ENCODE measurements at places on chromosomes 6 and 20.

- H3K27me3 ChIP-seq, result no peaks in the 10 kb centered on the region
- H3K4me3 ChIP-seq, result no peak overlapping the region
- H3K36me3 ChIP-seq, result no peaks in the 10 kb centered on the region
- no peak for DNase-seq
Observed at GRCh38 chr6:34717466-34717865, 20.9 kb upstream of the ILRUN start.

GRCh38 chr20:2695206-2695983 is 2.8 kb downstream of the EBF4 start:
- peaks cover 67% of the 10 kb centered on the region for H3K27me3 ChIP-seq
- no peak for DNase-seq
- H3K4me3 ChIP-seq, result no peak overlapping the region
- H3K4me1 ChIP-seq, result peaks cover 27% of the 10 kb centered on the region
- H3K27ac ChIP-seq, result no peak overlapping the region
- no peaks in the 10 kb centered on the region for H3K36me3 ChIP-seq

DNA sequence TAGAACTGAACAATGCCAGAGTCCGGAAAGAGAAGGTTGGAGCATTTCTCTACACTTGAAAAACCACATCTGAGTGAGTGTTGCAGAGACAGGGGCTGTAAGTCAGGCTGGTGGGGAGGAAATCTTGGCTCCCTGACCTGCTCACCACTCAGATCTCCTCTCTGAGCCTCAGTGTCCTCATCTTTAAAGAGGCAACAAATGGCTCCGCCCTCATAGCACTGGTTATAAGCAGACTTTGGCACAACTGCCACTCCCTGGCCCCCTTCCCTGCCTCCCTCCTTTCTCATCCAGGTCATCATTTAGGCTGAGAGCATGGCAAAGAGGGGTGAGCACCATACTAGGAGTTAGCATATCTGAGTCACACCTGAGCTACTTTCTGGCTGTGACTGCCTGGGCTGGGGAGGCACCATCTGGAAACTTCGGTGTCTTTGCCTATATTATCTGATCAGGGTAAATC is 10.6 kb downstream of the SIRPG start:
- H3K36me3 ChIP-seq, result no peaks in the 10 kb centered on the region
- no peaks in the 10 kb centered on the region for H3K4me1 ChIP-seq
- no peak overlapping the region for H3K4me3 ChIP-seq
- DNase-seq, result no peak

DNA sequence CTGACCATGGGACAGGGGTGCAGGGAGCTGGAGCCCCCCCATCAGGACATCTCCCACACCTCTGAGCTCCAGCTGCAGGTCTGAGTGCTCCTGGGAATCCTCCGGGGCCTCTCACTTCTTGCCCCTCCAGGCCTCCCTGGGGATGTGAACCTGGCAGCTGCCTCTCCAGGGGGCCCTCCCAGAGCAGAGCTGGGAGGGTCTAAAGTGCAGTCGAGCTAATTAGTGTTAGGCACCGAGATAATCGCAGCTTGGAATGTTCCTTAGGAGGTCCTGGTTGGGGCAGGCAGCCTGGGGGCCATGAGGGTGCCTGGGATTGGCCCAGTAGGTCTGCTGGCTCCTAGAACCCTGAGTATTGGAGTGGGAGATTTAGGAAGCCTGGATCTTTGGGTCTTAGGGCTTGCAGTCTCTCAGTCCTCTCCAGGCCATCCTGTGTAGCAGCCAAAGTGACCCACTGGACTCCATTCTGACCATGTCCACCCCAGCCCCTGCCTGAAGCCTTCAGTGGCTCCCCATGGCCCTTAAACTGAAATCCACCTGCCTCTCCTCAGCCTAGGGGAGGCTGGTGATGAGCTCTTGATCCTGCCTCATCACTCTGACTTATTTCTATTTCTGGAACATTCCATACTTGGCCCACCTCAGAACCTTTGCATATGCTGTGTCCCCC is 26.0 kb downstream of the CEBPB start:
- H3K4me1 ChIP-seq, result peaks cover 19% of the 10 kb centered on the region
- H3K27me3 ChIP-seq, result peaks cover 3% of the 10 kb centered on the region
- H3K4me3 ChIP-seq, result no peak overlapping the region
- DNase-seq, result no peak

- no peaks in the 10 kb centered on the region for H3K27me3 ChIP-seq
- H3K36me3 ChIP-seq, result no peaks in the 10 kb centered on the region
- no peaks in the 10 kb centered on the region for H3K4me1 ChIP-seq
Observed at GRCh38 chr6:142602972-142603371, 301.2 kb downstream of the ADGRG6 start.

- H3K27ac ChIP-seq, result no peak overlapping the region
- no peaks in the 10 kb centered on the region for H3K27me3 ChIP-seq
- no peaks in the 10 kb centered on the region for H3K36me3 ChIP-seq
- no peaks in the 10 kb centered on the region for H3K4me1 ChIP-seq
Observed at GRCh38 chr6:110270165-110270564, 88.0 kb downstream of the METTL24 start.

GRCh38 chr20:31823360-31824124 is 4.4 kb downstream of the MYLK2 start:
- DNase-seq, result no peak
- no peaks in the 10 kb centered on the region for H3K36me3 ChIP-seq
- no peaks in the 10 kb centered on the region for H3K27me3 ChIP-seq
- peaks cover 7% of the 10 kb centered on the region for H3K4me1 ChIP-seq
- no peak overlapping the region for H3K4me3 ChIP-seq
- H3K27ac ChIP-seq, result no peak overlapping the region

DNA sequence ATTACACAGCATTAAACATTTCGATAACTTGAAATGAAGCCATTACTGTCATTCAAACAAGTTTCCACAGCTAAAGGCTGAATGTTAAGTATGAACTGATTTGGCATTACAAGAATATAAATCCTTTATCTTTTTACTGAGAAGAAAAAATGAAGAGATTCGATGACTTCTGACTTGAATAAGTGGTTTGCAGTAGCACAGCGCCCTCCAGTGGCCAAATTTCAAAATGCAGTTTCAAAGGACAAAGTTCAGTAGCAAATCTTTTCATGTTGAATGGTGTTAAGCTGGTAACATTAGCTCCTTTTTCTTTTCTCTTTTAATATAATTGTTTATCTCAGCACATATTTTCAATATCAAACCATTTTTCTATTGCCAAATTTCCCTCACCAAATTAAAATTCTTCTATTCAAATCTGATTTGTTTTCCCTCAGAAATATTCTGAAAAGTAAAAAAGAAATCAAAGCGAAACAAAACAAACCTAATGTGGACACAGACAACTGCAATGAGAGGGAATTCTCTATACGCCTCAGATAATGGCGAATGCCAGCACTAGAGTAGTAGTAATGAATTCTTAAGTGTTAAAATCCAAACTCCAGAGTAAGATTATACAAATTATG is 145.7 kb downstream of the BTBD9 start:
- H3K27ac ChIP-seq, result no peak overlapping the region
- no peak overlapping the region for H3K4me3 ChIP-seq

DNA sequence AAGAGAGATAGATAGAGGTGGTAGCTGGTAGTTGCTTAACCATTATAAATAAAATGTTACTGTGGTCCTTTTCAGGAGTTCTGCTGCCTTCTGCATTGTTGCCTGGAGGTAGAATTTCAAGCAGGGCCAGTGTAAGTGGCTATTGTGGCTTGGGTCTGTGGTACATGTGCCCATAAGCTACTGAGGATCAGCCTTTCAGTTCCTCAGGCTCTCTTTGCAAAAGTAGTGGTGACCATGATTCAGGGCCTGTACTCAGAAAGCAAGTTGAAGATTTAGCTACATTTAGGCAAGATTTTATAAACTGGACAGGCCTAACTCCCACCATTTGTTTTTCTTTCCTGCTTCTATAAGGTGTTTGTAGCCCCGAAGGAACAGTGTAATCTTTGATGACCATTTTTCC is 199.0 kb downstream of the PDE7B start:
- H3K27ac ChIP-seq, result peak overlapping the region; percentile 67
- H3K4me3 ChIP-seq, result no peak overlapping the region
- no peak for DNase-seq
- H3K27me3 ChIP-seq, result no peaks in the 10 kb centered on the region

DNA sequence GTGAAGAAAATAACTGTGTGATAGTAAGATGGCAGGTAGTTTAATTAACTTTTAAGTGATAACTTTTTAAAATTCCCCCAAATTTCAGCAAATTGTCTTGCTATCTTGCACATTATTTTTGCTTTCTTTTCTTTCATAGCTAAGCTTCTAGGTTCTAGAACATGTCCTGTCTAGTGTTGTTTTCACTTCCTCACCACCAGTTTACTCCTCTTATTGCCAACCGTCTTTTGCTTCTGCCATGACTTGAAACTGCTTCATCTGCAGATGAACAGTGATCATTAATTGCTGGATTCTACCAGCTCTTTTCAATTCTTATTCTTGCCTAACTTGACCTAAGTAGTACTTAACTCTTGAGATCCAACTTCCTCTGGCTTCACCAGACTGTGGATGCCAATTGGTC is 137.8 kb downstream of the CENPW start:
- no peaks in the 10 kb centered on the region for H3K36me3 ChIP-seq
- no peaks in the 10 kb centered on the region for H3K4me1 ChIP-seq

DNA sequence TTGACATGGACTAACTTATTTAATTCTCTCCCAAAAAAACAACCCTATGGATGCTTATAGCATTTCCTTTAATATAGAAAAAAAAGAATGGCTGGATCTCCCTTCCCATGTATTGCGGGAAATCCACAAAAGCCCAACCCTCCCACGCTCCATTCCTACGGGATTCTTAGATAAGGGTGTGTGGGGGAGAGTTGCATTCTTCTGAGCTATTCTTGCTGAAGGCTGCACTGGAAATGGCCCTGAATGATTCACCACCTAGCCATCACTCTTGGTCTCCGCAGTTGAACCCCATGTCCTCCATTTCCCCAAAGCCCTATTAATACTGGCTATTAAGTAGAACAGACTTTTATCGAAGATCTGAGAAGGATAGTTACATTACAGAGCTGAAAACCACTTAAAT is 41.9 kb upstream of the ADGRF5 start:
- H3K27ac ChIP-seq, result no peak overlapping the region
- no peaks in the 10 kb centered on the region for H3K4me1 ChIP-seq
- no peak for DNase-seq

GRCh38 chr6:30321692-30322388 is 4.9 kb upstream of the TRIM39 start:
- no peak overlapping the region for H3K27ac ChIP-seq
- H3K27me3 ChIP-seq, result no peaks in the 10 kb centered on the region
- DNase-seq, result no peak
- H3K4me3 ChIP-seq, result no peak overlapping the region
- no peaks in the 10 kb centered on the region for H3K36me3 ChIP-seq
- peaks cover 10% of the 10 kb centered on the region for H3K4me1 ChIP-seq

DNA sequence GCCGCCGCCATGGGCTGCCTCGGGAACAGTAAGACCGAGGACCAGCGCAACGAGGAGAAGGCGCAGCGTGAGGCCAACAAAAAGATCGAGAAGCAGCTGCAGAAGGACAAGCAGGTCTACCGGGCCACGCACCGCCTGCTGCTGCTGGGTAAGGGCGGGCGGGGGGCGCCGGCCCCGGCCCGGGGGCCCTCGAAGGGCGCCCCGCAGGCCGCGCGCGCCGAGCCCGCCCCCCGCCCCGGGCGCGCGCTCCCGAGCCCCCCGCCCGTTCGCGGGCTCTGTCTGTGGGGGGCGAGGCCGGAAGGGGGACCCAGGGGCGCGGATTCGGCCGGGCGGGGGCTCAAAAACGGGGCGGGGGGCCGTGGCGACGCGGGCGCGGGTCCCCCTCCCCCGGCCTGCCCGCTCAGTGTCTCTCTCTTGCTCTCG is 39.2 kb downstream of the GNAS start:
- no peaks in the 10 kb centered on the region for H3K27me3 ChIP-seq
- H3K36me3 ChIP-seq, result peaks cover 4% of the 10 kb centered on the region
- DNase-seq, result no peak

DNA sequence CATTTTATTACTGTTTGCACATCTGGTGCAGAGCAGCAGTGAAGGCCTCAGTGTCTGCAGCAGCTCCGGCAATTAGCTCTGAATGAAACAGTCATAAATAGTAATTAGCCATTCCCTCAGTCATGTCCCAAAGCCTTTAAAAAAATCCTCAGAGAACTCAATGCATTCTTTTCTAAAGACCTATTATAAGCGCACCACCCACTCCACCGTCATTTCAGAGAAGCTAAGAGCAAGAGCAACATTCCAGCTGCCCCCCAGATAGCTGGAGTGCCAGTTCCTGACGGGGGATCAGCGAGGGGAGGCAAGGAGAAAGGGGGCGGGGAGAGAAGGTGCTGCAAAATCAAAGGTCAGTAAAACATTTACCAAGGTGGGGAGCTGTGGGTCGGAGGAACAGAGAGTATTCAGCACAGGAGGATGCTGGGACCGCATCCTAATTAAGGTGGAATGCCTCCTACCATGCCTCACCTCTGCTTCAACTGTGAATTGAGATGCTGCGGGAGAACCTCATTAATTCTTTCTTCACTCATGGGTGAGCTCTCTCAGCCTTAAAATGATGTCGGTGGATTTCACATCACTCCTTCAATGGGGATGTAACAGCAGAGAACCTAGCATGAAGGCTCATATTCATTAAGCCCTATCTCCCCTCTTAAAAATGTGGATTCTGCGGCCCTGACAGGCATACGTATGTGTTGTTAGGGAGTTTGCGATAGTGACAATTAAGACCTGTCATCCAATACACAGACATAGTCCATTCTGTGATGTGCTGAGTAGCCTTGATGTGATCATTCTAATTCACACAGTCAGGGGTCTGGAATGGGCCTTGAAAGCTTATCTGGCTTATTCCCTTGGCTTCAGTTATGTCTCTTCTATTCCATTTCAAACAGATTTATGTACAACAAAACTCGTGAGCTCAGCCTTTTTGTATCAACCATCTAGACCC is 469.5 kb upstream of the NRSN1 start:
- H3K36me3 ChIP-seq, result no peaks in the 10 kb centered on the region
- H3K27ac ChIP-seq, result no peak overlapping the region
- no peak overlapping the region for H3K4me3 ChIP-seq
- no peak for DNase-seq
- no peaks in the 10 kb centered on the region for H3K4me1 ChIP-seq

GRCh38 chr6:52457096-52457495 is 37.0 kb downstream of the EFHC1 start:
- no peaks in the 10 kb centered on the region for H3K4me1 ChIP-seq
- H3K36me3 ChIP-seq, result no peaks in the 10 kb centered on the region
- H3K27ac ChIP-seq, result no peak overlapping the region
- no peak for DNase-seq
- no peaks in the 10 kb centered on the region for H3K27me3 ChIP-seq
- no peak overlapping the region for H3K4me3 ChIP-seq

DNA sequence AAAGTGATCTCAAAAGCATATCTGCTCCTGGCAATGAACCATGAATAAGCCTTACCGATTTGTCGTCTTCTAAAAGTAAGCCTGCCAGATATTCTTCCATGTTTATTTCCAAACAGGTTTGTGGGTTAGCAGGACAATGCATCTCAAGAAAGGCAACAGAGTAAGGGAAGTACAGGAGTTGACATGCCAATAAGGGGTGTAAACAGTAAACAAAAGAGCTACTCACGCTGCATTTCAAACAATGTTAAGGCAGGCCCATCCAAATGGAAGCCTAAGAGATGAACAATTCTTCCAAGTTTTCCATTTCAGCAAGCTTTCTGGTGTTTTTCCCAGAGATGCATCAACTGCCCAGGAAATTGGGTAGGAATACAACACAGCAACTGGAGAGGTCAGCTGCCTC is 27.8 kb upstream of the CRIP3 start:
- no peak overlapping the region for H3K27ac ChIP-seq
- peaks cover 50% of the 10 kb centered on the region for H3K36me3 ChIP-seq
- H3K27me3 ChIP-seq, result no peaks in the 10 kb centered on the region
- H3K4me3 ChIP-seq, result no peak overlapping the region
